ENCODE measurements at places on chromosomes 13 and 19.
A peak's percentile ranks its signal among the peaks of the same experiment; 100 is the strongest.

- no peak for DNase-seq
Observed at GRCh38 chr19:48989701-48990291, 3.3 kb downstream of the GYS1 start.

- DNase-seq: no peak
Observed at GRCh38 chr19:55698256-55698655, 23.2 kb downstream of the EPN1 start.

- DNase-seq: no peak
Observed at GRCh38 chr13:92609376-92609775, 617.2 kb upstream of the GPC6 start.

GRCh38 chr13:24630851-24631620, 49.2 kb upstream of the ATP12A start:
- peak; percentile 47 for DNase-seq

GRCh38 chr13:96925916-96926628, 68.2 kb downstream of the OXGR1 start:
- no peak for DNase-seq

GRCh38 chr13:20658451-20659040, 45.0 kb upstream of the IL17D start:
- no peak for DNase-seq

GRCh38 chr19:47226426-47227351, 4.3 kb downstream of the BBC3 start:
- peak; percentile 81 for DNase-seq

GRCh38 chr13:67147342-67148133, 82.6 kb downstream of the PCDH9 start:
- no peak for DNase-seq

- DNase-seq: no peak
Observed at GRCh38 chr13:26412263-26412662, 145.2 kb upstream of the WASF3 start.

GRCh38 chr19:23075031-23075733, 41.6 kb upstream of the ZNF730 start:
- DNase-seq: peak; percentile 54

DNA sequence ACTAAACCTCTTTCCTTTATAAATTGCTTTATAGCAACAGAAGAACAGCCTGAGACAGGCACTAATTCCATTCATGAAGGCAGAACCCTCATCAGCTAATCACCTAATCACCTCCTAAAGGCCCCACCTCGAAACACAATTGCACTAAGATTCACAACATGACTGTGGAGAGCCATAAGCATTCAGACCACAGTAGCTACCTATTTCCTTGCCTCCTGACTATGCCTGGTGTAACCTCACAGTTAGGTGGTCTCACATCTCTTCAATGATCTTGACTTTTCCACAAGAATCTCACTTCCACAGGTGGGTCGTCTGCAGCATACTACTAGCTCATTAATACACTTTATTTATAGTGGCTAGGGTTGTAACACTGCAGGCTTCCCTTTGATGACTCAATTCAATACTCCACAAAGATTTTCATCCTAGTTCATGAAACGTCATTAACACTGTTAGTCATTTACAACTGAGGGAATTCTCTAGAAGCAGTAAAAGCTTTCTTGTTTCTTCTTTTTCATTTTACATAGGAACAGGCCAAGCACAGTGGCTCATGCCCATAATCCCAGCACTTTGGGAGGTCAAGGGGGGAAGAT, 27.1 kb downstream of the STK24 start:
- DNase-seq: no peak

- DNase-seq: no peak
Observed at GRCh38 chr19:30171795-30172612, 200.2 kb upstream of the ZNF536 start.

DNA sequence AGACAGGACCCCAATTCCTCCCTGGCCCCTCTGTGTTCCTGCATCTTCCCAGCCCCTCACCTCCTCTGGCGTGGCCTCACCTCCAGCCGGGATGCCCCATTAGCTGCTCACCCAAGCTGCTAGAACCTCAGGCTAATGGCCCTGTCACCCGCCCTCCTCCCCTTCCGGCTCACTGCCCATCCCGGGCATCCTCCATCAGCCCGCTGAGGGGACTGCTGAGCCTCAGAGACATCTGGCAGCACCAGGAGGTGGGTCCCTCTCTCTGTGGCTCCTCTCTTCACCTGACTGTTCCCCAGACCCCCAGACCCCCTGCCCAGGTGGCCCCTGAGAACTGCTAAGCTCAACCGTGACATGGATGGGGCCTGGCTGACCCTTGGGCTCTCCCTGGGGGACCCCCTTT, 2.9 kb downstream of the FFAR1 start:
- DNase-seq: no peak

DNA sequence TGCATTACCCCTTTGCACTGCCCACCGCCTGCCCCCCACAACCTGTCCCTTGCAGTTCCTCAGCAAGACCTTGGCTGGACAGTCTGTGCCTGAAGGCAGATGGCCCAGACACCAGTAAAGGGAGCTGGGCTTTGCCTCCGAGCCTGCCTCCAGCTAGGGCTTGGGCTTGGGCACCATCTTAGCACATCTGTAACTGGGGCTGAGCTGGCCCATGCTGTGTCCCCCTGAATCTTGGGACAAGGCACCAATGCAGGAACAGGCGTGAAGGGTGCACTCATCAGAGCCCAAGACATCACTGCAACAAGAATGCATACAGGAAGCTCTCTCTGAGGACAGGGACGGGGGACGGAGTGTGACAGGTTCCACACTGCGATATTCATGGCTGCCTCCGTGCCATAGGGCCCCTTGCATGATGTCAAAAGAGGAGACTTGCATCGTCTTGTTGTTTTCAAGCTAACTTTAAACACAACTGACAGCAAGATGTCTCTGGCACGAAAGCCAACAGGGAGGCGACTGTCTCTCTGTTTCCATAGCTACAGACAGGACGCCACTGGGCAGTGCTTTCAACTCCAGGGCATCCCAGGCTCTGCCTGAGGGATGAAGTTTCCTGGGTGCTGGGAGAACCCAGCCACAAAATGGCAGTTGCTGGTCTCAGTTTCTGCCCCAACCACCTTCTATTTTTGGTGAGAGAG, 8.7 kb upstream of the CHST8 start:
- no peak for DNase-seq

- DNase-seq: no peak
Observed at GRCh38 chr13:80753866-80754265, 412.9 kb upstream of the SPRY2 start.

- DNase-seq: no peak
Observed at GRCh38 chr13:101487438-101487830, 35.0 kb downstream of the ITGBL1 start.
